ENCODE measurements at places on chromosomes 3 and 15.

GRCh38 chr3:185718736-185719593 is 105.9 kb downstream of the IGF2BP2 start:
- no peak for DNase-seq
- H3K27ac ChIP-seq = no peak overlapping the region
- H3K27me3 ChIP-seq = peaks cover 85% of the 10 kb centered on the region
- no peak overlapping the region for H3K4me3 ChIP-seq

DNA sequence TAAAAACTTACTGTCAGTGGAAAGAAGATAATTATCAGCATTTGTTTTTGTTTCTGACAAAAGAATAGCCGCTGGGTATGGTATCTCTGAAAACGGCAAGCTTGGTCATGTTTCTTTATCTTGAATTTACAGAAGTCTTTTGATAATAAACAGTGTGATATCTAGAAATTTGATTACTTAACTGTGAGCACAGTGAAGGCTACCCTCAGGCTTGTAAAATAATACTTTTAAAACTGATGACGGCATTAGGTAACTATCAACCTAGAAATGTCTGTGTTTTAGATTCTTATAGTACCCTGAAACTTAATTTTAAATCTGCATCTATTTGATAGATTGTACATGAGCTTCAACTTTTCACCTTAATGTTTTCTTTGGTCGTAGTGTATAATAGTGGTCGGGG is 43.4 kb downstream of the NSUN3 start:
- no peaks in the 10 kb centered on the region for H3K4me1 ChIP-seq
- no peak overlapping the region for H3K4me3 ChIP-seq
- DNase-seq = no peak
- no peaks in the 10 kb centered on the region for H3K27me3 ChIP-seq
- H3K36me3 ChIP-seq = peaks cover 10% of the 10 kb centered on the region

- peaks cover 5% of the 10 kb centered on the region for H3K36me3 ChIP-seq
- H3K4me1 ChIP-seq = peaks cover 68% of the 10 kb centered on the region
- no peak for DNase-seq
- no peak overlapping the region for H3K4me3 ChIP-seq
- no peak overlapping the region for H3K27ac ChIP-seq
These were observed 33.5 kb downstream of the IQGAP1 start for GRCh38 chr15:90421527-90421926.

- peak overlapping the region; percentile 86 for H3K27ac ChIP-seq
- DNase-seq = no peak
- H3K4me3 ChIP-seq = no peak overlapping the region
- H3K4me1 ChIP-seq = no peaks in the 10 kb centered on the region
- peaks cover 47% of the 10 kb centered on the region for H3K36me3 ChIP-seq
These were observed 6.4 kb upstream of the GHRL start for GRCh38 chr3:10299175-10299574.

- no peaks in the 10 kb centered on the region for H3K4me1 ChIP-seq
- no peaks in the 10 kb centered on the region for H3K36me3 ChIP-seq
- peaks cover 7% of the 10 kb centered on the region for H3K27me3 ChIP-seq
- DNase-seq = no peak
These were observed 75.7 kb downstream of the SMAD6 start for GRCh38 chr15:66777596-66778313.

Measured in central memory CD8-positive, alpha-beta T cell (primary cell).